Foreskin fibroblast (primary cell): ENCODE measurements at places on chromosomes 7 and 10.

- DNase-seq, result no peak
These were observed 7.1 kb downstream of the ARPC1B start for GRCh38 chr7:99381664-99382075.

- DNase-seq, result peak; percentile 78
These were observed 246.7 kb downstream of the ETV1 start for GRCh38 chr7:13742811-13743210.

GRCh38 chr7:119708891-119709290 lies 564.1 kb upstream of the KCND2 start:
- DNase-seq, result no peak

DNA sequence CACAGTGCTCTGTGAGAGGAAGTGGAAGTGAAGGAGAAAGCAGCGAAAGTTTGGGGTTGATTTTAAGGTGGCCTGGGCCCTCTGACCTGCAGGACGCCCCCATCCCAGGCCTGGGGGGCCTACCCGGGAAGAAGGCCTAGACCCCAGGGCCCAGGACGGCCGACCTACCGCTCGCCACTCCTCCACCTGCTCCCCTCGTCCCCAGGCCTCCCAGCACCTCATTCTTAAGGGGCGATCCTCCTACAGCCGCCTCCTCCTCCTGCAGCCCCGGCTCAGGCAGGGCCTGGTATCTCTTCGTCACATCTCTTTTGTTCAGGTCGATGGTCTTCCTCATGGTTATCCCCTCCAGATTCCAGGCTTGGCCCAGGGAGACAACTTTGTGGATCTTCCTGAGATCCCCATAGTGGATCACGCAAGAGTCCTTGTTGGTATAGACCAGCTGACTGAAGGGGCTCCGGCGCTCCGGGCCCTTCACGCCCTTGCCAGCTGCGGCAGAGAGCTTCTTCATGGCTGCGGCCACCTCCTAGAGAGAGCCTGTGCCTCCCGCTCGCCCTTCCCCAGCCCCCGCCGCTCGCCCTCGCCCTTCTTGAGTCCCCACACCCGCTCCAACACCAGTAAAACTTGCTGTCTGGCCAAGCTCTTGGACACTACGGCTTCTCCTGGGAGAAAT lies 117.5 kb downstream of the OR13A1 start:
- no peak for DNase-seq

DNA sequence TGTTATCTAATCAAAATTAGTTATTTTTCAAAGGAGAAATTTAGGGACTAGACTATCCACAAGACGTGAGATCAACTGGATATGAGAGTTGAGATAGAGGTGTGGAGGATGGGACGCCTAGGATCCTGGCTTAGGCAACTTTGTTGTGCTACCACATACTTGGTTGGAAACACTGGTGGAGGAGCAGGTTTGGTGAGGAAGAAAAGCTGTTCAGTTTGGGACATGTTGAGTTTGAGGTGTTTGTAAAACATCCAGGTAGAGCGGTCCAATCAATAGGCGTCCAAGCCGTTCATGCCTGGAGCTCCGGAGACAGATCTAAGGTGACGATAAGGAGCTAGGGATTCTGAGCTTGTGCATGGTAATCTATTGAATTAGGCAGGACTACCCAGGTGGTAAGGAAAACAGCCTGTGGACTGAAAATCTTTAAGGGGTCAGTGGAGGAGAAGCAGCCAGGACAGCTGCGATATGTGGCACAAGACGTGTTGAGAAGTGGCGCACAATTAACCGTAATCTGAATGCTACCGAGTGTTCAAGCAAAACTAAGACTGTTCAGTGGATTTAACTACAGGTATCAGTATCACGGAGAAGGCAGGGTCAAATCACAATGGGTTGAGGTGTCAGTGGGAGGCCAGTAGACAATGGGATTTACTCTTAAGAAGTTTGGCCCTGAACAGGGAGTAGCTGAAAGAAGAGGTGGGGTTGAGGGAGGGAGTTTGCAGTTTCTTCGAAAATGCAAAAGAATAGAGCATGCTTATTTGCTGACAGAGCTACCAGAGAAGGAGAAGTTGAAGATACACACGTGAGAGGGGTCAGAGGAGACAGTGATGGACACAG lies 16.1 kb upstream of the TRPV6 start:
- no peak for DNase-seq

DNA sequence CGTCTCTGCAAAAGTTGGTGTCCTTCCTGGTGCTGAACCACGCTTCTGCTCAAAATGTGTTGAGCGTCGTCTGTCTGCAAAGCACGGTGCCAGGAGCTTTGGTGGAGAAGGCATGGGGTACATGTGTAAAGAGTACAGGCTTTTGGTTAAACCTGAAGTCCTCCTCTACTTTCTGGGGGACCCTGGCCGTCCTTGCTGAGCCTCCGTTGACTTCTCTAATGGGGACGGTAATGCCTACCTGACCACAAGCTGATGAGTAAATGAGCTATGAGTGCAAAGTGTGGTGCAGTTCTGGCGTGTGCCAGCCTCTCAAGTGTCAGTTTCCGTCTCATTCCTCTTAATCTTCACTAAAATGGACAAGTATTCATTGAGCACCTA lies 527 bp upstream of the HERPUD2 start:
- DNase-seq, result no peak

- no peak for DNase-seq
These were observed 33.7 kb downstream of the PDIA4 start for GRCh38 chr7:148994576-148994975.

DNA sequence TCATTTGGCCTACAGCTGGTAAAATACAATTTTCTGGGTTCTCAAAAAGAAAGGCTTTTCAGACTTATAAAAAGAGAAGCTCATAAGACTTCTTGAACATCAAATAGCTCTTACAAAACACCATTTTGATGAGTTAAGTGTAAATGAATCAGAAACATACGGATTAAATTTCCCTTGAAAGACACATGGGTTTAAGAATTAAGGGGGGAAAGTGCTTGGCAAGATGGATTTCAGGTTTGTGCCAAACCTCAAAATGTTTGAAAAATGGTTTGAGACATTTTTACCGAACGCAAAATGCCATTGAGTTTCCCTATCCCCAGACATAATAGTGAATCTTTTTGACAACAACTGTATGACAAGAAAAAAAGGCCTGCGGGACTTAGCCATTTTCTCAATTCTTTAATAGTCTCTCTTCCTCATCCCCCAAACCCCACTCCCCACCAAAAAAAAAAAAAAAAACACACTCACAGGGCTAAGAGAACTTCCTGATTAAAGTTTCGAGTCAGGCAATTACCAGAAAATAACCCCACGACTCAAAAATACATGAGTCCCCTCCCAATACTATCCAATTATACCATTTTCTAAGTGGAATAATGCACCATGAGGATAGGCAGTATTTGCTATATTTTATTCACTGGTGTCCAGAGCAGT lies 260.1 kb downstream of the TRIL start:
- DNase-seq, result no peak

GRCh38 chr10:7881119-7881518 lies 62.8 kb downstream of the TAF3 start:
- DNase-seq, result no peak

GRCh38 chr10:3780771-3781467 lies 4.1 kb downstream of the KLF6 start:
- DNase-seq, result peak; percentile 17

GRCh38 chr10:80168162-80168511 lies 35.6 kb downstream of the PLAC9 start:
- no peak for DNase-seq

- DNase-seq, result no peak
These were observed 145.3 kb downstream of the CELF2 start for GRCh38 chr10:11162828-11163599.

DNA sequence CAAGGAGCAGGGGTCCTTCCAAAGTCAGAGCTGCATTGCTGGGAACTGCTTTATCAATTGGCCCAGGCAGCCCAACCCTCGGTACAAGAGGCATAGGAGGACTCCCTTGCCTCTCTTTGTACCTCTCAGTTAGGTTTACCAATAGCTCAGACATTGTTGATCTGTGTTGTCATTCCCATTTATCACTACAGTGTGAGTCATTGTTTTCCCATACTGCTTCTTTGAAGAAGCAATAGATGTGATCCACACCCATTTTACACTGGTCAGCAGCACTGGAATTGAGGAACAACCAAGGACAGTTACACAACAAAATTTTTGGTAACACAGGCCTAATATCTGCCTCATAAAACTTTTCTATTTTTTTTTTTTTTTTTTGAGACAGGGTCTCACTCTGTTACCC lies 307.2 kb downstream of the SNX13 start:
- peak; percentile 64 for DNase-seq

- DNase-seq, result no peak
These were observed 805 bp upstream of the HMX3 start for GRCh38 chr10:123134915-123135414.

GRCh38 chr10:33071857-33072256 lies 113.8 kb upstream of the ITGB1 start:
- no peak for DNase-seq

GRCh38 chr10:66910671-66911070 lies 15.2 kb upstream of the LRRTM3 start:
- no peak for DNase-seq

GRCh38 chr10:119022846-119023552 lies 6.5 kb upstream of the NANOS1 start:
- DNase-seq, result peak; percentile 88

DNA sequence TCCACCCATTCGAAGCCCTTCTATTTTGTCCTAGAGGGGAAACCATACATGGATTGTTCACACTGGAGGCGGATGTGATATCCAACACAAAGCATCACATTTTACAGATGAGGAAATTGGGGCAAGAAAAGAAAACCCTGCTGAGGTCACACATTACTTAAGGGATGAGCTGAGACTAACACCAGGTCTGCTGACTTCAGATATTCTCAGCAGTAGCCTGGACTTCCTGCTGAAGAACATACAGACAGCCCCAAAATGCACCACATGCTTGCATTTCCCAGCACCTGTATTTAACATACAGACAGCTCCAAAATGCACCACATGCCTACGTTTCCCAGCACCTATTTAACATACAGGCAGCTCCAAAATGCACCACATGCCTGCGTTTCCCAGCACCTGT lies 11.2 kb downstream of the GIMAP5 start:
- DNase-seq, result no peak

DNA sequence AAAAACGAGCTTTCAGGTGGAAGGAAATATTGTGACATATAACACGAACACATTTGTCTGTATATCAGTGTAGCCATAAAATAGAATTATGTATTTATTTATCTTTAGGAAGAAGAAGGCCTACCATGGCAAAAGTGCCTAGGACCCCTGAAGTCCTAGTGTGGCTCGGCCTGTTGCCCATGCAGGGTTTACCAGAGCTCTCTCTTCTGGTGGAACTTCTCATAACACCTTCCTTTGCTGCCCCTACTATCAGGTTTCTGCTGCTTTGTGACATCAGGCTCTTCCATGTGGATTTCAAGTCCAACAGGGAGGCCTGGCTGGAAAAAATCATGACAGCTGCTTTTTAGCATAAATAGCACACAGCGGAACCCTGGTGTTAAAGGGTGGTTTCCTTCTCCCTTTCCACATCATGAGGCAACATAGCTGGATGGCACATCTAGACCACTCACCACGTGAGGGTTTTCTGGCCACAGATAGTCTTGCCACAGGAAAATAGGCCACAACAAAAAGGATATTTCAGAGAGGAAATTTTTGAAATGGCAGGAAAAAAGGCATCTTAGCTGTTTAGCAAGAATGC lies 44.8 kb upstream of the ADO start:
- no peak for DNase-seq

DNA sequence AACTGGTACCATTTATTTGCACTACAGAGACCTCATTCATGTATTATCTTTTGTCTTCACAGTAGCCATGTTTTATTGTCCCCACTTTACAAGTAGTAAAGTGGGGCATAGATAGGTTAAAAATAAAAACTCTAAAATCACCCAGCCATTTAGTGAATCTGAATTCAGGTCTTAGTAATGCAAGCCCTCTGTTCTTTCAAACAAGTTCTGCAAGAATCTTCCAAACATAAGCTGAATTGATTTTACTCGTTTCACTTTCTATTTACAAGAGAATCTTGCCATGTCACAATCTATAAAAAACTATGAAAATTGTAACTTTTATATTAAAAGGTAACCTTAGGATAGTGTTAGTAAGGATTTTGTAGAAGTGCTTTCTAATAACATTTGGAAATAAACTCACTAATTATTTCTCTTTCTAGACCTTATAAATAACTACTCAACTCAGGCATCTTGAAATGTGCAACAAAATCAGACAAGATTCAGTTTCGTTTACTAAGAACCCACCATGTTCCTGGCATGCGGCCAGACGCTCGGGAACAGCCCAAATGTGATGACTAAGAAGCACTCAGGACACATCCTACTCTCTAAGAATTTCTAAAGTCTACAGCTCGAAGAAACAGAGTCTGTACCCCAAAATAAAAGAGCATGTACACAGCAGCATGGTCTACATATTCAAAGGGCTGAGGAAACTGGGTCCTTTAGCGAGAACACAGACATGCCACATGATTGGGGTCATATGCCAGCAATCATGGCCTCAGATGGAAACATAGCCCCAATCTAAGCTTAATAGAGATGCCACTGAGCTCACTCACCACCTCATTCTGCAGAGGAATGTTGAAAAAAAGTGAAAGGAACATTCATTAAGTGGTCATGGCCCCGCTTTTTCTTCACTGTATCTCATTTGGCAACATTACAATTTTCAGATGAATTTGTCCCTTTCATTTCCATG lies 167.6 kb downstream of the AMPH start:
- DNase-seq, result no peak

DNA sequence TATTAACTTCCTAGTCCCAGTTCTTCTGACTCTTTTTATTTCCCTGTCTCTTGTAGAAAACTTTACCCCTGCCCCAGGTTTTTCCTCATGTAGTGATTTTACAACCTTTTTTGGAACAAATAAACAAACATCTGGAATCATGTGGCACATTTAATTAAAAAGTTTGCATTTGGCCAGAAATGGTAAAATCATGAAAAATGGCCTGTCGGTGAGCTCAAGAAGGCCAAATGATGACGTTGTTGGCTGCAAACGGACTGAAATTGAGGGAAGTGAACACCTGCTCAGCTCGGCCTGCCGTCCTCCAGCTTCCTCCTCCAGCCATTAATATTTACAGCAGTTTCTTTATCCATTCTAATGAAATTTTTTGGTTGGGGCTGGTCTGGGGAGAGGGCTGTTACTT lies 902.8 kb downstream of the LRMDA start:
- no peak for DNase-seq

DNA sequence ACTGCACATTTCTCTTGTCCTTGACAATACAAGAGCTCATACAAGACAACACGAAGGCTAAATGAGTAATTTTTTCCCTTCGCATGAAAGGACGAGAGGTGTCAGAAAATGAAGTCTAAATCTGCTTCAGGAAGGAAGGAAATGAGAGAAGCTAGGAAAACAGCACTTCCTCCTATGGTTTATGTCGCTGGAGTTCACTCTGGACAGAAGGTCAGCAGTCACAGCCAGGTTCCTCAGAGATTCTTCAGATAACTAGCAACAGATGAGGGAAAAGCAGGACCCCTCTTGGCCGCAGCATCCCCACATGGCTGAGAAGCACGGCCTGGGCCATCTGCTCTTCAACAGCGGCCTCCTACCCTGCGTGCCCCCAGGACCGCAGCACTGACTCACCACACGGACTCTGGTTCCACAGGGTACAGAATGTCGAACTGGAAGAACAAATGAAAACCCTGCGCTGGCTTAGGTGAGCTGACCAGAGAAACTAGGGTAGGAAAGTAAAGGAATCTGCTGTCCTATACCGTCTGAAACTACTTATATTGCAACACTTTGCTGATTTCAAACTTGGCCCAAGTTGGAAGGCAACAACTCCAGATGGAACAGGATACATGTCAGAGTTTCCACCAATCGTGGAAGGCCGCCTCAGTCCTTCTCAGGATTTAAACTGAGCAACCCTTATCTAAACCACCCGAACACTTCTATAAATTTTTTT lies 26.3 kb downstream of the DNMBP start:
- DNase-seq, result peak; percentile 96

- no peak for DNase-seq
These were observed 199.0 kb downstream of the EMX2 start for GRCh38 chr10:117741524-117741923.

- peak; percentile 84 for DNase-seq
These were observed 337.1 kb downstream of the RNLS start for GRCh38 chr10:88245974-88246511.
